HFF-Myc (cell line): ENCODE measurements at places on chromosomes 12 and 14.

- no peak for DNase-seq
These were observed 4.4 kb upstream of the CRACR2A start for GRCh38 chr12:3757261-3757660.

DNA sequence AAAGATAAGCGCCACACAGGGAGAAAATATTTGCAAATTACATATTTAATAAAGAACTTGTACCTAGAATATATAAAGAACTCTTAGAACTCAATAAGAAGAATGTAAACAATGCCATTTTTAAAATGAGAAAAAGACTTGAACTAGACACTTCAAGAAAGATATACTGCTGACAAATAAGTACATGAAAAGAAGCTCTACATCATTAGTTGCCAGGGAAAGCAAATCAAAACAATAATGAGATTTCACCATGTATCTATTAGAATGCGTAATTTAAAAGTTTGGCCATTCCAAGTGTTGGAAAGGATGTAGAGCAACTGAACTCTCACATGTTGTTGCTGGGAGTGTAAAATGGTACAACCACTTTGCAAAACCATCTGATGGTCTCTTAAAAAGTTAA lies 6.9 kb upstream of the CLEC4E start:
- no peak for DNase-seq

DNA sequence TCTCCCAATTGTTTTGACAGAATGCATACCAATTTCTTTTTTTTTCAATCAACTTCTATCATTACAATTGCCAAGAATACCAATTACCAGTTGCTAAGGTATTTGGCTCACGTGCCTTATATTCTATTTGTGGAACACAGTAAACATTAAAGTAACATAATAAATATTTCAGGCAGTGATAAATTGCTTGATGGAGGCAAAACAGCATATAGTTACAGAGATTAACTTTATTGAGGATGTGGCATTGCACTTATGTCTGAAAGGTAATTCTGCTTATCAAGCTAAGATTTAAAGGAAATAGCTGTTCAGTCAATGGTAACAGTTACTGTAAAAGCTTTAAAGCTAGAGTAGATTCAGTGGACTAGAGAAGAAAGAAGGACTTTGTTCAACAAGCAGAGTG lies 1107.8 kb downstream of the FSCB start:
- DNase-seq: no peak

GRCh38 chr12:6390084-6390799 lies 6.3 kb downstream of the LTBR start:
- no peak for DNase-seq

- no peak for DNase-seq
These were observed 12.2 kb upstream of the SPTB start for GRCh38 chr14:64891839-64892375.

- no peak for DNase-seq
These were observed 115.6 kb upstream of the FBXO33 start for GRCh38 chr14:39547845-39548244.

GRCh38 chr12:27524839-27525753 lies 1.1 kb downstream of the PPFIBP1 start:
- no peak for DNase-seq

GRCh38 chr12:14442221-14442881 lies 76.9 kb downstream of the ATF7IP start:
- DNase-seq: no peak

- DNase-seq: no peak
These were observed 15.7 kb downstream of the GSG1 start for GRCh38 chr12:13087766-13088165.

- DNase-seq: no peak
These were observed 85.8 kb downstream of the SLC25A47 start for GRCh38 chr14:100409003-100409360.

GRCh38 chr12:81759190-81760051 lies at the start of gene PPFIA2:
TSS of gene PPFIA2 (minus strand) at chr12:81759350.
- DNase-seq: no peak

DNA sequence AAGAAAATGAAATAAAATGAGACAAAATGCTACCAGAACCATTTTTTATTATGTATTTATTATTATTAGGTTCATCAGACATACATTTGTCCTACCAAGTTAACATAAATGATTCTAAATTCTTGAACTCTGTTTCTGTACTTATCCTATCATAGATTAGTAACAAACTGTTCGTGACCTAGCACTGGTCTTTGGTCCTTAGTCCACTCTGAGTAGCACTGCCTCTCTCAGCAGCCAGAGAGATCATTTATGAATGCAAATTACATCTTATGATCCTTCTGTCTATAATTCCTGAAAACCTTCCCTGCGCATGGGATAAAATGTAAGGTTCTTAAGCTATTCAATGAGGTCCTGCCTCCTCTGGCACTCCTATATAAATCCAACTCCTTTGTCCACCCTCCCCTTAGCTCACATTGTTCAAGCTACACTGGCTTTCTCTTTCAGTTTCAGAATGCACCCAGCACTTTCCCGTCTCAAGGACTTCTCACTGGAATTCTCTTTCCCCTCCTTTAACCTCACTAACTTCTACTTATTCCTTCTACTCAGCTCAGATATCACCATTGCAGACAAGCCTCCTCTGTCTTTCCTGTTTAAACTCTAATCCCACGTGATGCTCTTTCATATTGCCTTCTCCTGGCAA lies 17.1 kb downstream of the PDZRN4 start:
- no peak for DNase-seq

DNA sequence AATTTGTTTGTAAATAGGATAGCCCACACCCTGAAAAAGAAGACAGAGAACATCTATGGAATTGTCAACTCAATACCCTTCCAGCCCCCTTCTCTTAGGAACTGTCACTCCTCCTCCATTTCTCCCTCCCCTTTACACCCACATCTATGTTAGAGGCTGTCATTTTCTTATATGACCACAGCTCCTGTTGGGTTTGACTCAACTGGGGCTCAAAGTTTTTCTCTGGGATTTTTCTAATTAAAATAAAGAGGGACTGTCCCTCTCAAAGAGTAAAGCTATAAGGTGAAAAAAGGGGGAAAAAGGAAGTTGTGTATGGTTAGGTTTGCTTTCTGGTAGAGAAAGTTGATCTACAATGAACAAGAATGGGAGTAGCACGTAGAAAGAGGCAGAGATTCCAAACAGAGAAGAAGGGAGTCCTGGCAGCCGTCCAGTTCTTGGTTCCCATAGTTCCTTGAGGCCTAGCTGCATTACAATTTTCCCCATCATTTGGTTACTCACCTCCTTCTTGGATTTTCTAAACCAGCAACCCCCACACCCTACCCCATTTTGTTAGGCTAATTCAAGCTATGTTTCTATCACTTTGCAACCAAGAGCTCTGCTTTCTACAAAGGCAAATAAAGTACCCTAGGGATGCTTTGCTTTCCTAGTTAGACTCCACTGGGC lies 44.3 kb upstream of the STK38L start:
- no peak for DNase-seq

- DNase-seq: no peak
These were observed 8.4 kb downstream of the CATSPERB start for GRCh38 chr14:91723501-91723900.

GRCh38 chr12:104741497-104742367 lies 216.4 kb downstream of the SLC41A2 start:
- DNase-seq: no peak

GRCh38 chr14:65297744-65298143 lies 114.8 kb upstream of the FUT8 start:
- no peak for DNase-seq

DNA sequence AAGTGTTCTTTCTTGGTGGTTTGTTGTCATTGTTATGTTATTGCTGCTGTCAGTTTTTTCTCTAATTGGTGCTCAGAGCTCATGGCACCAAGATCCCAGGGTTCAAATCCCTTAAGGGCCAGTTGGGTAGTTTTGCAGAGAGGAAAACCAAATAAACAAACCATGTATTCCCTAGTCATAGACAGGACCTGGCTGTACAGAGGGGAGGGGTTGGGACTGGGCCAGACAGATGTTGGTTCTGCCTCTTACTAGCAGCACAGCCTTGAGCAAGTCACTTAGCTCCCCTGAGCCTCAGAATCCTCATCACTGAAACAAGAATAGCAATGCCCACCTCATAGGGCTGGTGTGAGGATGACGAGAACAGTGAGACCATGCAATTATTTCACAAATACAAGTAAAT lies 53.4 kb downstream of the LTBP2 start:
- no peak for DNase-seq

GRCh38 chr14:99382781-99383471 lies 97.7 kb downstream of the SETD3 start:
- no peak for DNase-seq

DNA sequence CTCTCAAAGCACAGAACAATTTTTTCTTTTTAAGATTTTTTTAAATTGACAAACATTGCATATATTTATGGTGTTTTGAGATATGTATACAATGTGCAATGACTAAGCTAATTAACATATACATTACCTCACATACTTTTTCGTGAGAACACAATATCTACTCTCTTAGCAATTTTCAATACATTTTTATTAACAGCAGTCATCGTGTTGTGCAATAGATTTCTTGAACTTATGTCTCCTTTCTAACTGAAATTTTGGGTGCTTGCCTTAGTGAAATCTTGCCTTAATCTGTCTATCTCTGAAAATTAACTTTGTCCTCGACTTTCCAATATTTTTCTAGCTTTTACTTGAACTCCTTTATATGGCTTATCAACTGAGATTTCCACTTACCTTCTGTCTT lies 6.8 kb downstream of the OR10A7 start:
- no peak for DNase-seq

DNA sequence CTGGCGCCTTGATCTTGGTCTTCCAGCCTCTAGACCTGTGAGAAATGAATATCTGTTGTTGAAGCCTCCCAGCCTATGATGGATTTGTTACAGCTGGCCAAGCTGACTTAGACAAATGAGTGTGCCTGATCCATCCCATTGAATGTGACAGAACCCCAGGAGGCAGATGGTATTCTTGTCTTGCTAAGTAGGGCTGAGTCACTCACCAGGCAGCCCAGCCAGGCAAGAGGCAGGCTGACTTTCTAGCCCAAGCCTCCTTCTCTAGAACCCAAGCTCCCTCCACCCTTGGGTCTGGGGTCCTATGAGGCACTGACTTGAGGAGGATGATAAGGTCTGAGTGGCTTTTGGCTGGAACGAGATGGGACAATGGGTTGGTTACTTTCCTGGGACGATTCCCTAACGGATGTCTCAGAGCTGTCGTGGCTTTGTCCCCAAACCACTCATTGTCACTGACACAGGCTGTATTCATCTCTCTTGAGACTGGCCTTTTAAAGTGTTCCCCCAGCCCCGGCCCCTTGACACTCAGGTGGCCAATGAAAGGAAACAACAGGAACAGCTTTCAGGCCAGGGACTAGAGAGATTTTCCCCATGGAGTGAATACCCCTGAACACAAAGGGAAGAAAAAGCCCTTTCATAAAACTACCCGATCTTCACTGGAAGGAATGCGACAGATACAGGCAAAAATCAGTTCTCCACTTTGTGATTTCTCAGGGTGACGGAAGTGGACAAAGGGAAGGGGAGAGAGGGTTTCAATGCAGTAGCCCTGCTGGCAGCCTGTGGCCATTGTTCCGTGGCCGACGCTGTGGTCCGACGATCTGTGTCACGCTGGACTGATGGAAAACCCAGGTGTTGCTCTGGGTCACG lies 264.2 kb downstream of the AACS start:
- DNase-seq: no peak

DNA sequence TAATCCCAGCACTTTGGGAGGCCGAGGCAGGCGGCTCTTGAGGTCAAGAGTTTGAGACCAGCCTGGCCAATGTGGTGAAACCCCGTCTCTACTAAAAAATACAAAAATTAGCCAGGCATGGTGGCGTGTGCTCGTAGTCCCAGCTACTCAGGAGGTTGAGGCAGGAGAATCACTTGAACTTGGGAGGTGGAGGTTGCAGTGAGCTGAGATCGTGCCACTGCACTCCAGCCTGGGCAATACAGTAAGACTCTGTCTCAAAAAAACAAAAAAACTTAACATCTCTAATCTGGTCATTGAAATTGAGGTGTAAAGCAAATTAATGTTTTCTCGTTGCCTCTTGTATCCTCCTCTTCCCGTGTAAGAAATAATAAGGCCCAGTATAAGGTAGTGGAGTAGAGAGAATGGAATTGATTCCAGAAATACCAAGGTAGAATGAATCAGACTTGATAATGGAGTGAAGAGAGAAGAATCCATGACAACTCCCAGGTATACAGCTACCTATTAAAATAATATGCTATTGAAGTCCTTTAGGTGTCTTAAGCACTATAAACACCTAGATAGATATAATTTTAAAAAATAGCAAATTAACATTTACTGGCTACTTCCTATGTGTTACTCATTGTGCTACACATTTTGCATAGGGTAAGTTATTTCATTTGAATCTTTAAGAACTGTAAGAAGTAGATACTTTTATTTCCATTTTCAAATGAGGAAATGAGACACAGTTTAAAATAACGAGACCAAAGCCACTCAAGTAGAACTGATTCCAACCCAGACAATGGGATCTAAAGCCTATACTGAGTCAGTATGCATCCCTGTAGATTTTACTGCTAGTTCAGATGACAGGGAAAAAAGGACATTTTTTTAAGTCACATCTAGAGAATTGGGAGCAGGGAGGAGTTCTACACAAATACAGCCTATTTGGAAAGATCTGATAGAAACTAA lies 23.2 kb downstream of the RAP1B start:
- DNase-seq: no peak

- no peak for DNase-seq
These were observed 22.0 kb downstream of the CD9 start for GRCh38 chr12:6222078-6222654.

DNA sequence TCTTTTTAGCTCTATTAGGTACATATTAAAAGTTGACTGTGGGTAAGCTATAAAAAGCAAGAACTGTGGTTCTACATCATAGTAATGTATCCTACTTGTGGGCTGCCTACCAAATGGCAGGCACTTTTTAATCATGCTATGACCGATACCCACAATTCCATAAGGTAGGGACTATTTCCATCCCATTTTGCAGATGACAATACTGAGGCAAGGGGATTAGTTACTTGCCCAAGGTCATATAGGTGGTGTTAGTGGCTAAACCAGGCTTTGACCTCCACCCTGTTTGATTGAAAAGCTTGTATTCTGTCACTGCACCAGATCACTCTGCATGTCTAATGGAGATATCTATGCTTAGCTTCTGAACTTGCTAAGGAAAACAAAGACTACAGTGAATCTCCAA lies 151.9 kb downstream of the SSPN start:
- DNase-seq: no peak

GRCh38 chr12:47527816-47528215 lies 178.0 kb downstream of the RPAP3 start:
- DNase-seq: no peak

DNA sequence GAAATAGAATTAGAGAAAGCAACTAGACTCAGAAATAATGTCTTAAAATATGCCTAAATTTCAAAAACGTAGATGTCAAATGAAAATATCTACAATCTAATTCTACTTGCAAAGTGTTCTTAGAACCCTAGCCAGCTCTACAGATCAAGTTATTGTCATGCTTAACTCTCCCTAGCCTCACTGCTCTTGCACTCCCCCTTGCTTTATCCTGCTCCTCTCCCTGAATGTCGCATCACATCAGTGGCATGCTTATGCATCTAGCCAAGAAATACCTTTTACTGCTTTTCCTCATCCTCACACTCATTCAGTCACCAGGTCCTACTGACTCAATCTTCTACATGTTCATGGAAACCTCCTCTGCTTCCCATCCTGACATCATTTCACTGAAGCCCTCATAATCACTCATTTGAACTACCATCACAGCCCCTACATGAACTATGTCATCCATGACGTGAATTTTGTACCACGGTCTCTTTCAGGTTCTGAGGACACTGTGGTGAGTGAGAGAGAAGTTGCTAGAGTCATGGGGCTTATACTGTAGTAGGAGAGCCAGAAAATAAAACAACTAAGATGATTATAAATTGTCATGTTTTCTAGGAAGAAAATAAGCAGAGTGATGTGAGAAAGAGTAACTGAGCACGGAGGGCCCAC lies 22.6 kb upstream of the CRACR2A start:
- no peak for DNase-seq
